ENCODE measurements at places on chromosomes 5 and 9.

DNA sequence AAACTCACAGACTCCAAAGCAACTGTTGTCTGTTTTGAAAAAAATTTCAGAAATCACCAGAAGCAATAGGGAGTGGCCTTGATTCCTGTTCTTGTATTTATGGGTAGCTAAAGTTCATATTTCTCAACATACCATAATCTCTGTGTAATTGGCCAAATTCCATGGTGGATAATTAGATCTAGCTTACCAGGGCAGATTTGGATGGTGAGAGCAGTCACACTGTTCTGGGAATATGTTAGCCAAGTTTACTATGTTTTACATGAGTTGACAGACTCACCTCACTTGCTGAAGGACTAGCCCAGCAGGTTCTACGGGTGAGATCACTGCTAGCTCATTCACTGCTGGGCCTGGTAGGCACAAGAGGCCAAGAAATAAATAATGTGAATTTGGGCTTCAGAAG, 32.7 kb upstream of the CDKN2B start:
- DNase-seq = no peak

GRCh38 chr9:99299211-99300102, 77.4 kb downstream of the SEC61B start:
- peak; percentile 43 for DNase-seq

GRCh38 chr9:89850153-89850552, 245.3 kb downstream of the GADD45G start:
- DNase-seq = peak; percentile 44

DNA sequence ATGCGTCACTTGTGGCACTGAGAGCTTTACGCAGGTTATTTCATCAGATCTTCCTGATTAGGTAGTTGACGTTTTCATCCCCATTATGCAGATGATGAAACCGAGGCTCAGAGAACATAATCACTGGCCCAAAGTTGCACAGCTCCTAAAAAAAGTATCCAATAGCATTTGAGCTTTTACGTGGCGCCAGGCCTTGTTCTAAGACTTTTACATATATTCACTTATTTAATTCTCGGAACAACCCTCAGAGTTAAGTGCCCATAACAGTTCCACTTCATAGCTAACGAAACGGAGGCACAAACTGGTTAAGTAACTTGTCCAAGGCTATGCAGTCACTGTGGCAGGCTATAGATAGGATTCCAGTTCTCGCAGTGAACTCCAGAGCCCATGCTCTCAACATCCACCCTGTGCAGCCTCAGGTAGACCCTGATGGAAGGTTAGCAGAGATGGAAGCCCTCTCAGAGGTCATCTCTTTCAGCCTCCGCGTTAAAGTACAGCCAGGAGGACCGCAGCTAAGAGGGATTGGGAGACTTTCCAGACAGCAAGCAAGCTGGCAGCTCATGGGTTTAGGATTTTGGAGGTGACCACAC, 39.3 kb downstream of the AMBP start:
- no peak for DNase-seq

DNA sequence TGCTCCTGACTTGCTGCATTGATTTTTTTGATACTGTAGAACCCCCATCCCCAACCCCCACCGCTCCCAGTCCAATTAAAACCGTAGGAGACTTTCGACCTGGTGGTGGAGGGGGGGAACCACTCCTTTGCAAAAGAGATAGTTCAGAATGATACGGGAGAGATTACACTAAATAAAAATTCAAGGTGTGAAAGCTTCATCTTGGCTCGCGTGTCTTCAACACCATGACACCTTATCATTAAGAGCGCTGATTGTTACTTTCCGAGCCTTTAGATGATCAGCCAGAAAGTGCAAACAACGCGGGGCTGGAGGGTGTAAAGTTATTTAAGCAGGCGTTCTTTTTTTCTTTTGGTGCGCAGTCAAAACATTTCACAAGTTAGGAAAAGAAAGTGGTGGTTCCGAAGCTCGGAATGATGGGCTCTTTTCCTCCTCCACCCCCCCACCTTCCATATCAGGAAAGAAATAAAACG, 1.3 kb upstream of the ZNF462 start:
- DNase-seq = peak; percentile 66

- DNase-seq = peak; percentile 60
Measured at GRCh38 chr9:32524892-32525708, 896 bp downstream of the RIGI start.

GRCh38 chr5:150642567-150642927, 2.1 kb downstream of the SYNPO start:
- DNase-seq = peak; percentile 60

GRCh38 chr5:57880216-57880615, 397.6 kb upstream of the ACTBL2 start:
- DNase-seq = no peak

DNA sequence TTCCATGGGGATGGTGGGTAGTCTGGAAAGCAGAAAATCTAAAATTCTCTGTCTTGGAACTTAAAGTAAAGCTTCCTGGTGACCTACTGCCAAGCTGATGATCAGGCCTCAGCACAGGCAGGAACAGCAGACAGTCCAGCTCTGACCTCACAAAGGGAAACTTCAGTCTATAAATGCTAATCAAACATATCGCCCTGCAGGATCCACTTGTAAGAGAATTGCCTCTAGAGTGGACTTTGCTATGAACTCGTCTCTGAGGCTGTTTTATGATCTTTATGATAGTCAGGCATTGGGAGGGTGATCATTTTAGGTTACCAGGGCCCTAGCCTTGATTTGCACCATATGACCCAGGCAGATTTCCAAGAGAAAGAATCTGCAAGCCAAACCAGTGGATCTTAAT, 67.6 kb upstream of the SELENOP start:
- DNase-seq = no peak

GRCh38 chr9:107872457-107873192, 383.1 kb upstream of the KLF4 start:
- DNase-seq = peak; percentile 13

- no peak for DNase-seq
Measured at GRCh38 chr5:167944121-167944852, 347.2 kb upstream of the WWC1 start.

GRCh38 chr9:134595014-134595413, 46.6 kb upstream of the COL5A1 start:
- no peak for DNase-seq

DNA sequence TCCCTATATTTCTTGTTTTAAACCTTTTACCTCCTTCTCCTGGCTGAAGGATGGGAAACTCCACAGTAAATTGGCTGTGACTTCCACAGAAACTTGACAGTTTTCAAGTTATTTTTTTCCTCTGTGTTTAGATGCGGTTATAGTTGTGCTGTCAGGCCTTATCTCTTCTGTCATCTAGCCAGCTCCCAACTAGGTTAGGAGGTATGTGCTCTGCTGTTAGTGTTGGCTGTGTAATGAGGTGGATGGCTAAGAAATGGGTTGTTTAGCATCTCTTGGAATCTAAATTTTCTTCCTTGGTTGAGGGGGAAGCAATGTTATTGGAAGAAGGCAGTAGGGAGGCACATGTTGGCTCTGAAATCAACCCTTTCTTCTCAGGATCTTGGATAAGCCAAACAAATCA, 149.9 kb upstream of the RUSC2 start:
- no peak for DNase-seq

DNA sequence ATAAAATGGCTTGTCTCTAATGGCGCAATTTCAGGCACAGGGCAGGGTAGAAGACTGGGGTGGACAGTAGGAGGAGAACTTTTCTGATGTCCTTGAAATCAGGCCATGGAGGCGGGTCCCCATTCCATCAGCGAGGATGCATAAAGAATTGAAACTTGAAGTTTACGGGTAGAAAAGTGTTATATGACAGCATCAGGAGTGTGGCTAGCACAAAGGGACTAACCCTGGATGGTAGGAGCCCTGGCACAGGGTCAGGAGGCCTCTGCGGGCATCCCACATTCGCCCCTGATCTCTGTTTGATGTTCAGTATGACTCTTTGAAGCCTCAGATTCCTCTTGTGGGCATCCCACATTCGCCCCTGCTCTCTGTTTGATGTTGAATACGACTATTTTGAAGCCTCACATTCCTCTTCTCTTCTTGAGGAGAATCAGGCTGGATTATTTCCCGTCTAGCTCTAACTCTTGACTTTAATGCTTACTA, 94.8 kb upstream of the ADRA1B start:
- no peak for DNase-seq

GRCh38 chr5:142779163-142779840, 9.1 kb downstream of the ARHGAP26 start:
- peak; percentile 16 for DNase-seq

DNA sequence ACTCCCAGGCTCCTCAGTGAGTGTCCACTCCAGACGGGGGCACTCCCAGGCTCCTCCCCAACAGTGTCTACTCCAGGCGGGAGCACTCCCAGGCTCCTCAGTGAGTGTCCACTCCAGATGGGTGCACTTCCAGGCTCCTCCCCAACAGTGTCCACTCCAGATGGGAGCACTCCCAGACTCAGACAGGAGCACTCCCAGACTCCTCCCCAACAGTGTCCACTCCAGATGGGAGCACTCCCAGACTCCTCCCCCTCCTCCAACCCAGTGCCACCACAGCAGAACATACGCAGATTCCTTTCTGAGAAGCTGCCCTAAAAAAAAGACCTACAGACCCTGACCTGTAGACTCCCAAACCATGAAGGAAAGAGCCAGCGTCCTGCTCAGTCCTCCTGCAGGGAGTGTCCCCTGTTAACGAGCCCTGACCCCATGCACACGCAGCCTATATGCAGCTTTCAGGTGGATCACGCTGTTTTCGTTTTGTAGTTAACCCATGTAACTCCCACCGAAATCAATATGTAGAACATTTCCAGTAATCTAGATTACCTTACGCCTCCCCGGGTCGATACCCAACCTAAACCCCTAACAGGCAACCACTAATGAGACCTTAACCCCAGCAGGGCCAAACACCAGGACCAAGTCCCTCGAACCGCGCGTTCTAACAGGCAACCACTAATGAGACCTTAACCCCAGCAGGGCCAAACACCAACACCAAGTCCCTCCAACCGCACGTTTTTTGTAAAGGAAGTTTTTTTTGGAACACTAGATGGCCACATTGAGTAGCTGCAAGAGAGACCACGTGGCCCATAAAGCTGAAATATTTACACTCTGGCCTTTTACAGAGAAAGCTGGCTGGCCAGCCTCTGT, 15.7 kb downstream of the PNPLA7 start:
- peak; percentile 86 for DNase-seq

DNA sequence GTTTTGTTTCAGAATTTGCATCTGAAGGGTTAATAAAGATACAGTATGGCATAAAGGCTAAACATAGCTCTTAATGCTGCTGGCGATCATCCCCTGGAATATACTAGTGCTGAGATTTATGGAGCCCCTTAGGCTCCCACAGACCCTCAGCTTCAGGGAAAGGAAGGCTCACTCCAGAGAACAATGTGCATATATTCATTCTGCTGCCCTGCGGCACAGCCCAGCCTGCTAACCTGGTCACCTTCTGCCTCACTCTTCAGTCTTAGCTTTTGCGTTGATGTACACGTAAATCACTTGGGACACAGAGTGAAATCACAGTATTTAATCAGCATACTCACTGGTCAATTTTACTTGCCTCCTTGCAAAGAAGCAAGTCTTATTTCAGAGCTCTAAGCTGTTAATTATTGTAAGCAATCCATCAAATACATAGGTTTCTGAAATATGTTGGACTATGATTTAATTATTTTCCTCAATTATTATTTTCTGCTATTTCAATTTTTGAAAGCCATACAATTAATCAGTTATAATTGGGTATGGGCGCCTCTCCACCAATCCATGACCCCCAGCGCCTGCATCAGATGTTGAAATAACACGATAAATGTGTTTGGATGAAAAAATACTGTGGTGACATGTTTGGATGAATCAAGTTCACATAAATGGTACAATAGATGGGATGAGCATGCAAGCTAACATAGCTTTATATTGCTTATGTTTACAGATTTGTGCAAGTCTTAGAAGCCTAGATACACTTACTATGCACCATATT, 11.4 kb upstream of the ACOT12 start:
- DNase-seq = no peak

- no peak for DNase-seq
Measured at GRCh38 chr5:129963359-129963758, 59.1 kb downstream of the CHSY3 start.

DNA sequence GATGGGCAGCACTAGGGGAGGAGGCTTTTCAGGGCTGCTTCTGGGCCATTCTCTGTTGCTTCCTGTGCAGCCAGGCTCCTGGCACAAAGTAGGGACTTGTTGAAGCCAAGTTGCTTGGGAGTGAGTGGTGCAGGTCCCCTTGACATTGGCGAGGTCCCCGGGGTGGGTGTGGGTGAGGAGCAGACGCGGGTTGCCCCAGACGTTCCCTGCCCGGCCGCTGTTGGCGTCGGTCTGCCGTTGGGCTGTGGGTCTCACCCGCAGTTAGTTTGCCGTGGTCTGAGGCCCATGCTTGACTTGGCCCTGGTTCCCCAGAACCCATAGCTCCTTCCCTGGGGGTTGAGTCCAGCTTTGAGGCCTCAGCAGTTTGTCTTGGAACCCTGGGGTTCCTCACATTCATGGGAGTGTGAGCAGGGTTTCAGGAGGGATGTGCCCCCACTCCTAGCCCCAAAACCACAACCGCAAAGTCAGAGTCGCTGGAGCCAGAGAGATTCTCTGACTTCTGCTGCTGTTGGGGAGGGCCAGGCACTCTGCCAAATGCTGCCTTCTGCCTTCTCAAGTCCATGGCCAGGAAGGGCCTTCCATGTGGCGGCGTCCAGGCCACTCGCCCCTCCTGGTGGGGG, 77.5 kb downstream of the RXRA start:
- DNase-seq = no peak

GRCh38 chr9:16510482-16510881, 360.0 kb downstream of the BNC2 start:
- DNase-seq = no peak

GRCh38 chr5:93596676-93597490, 13.9 kb downstream of the NR2F1 start:
- peak; percentile 99 for DNase-seq

DNA sequence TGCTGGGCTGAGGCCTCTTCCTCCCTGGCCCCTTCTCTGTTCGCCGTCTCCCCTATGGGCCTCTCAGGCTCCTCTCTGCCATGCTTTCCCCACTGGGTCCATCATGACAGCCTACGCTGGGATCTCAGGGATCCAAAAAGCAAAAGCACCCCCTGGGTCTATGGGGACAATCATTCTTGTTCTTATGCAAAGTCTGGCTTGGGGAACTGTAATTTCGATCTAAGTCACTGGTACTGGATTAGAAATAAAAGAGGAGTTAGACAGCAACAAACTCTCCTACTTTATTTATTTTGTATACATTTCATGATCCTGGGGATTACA, 86.6 kb downstream of the SLC38A9 start:
- peak; percentile 15 for DNase-seq

- DNase-seq = peak; percentile 74
Measured at GRCh38 chr5:746258-746761, 38.2 kb downstream of the ZDHHC11B start.

DNA sequence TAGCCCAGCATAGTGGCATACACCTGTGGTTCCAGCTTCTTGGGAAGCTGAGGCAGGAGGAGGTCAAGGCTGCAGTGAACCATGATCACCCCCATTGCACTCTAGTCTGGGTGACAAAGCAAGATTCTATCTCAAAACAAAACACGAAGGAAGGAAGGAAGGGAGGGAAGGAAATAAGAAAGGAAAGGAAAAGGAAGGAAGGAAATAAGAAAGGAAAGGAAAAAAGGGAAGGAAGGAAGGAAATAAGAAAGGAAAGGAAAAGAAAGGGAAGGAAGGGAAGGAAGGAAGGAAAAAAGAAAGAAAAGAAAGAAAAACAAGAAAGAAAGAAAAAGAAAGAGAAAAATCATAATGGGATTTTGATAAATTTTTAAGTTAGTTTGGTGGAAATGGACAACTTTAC, 3.1 kb upstream of the STX17 start:
- DNase-seq = no peak

- no peak for DNase-seq
Measured at GRCh38 chr9:4389755-4390154, 89.9 kb upstream of the GLIS3 start.

- DNase-seq = no peak
Measured at GRCh38 chr5:142740474-142741242, 29.5 kb upstream of the ARHGAP26 start.

Data from NCI-H69 (cell line).